ENCODE measurements at places on chromosomes 5 and 9.

- no peak for DNase-seq
Observed at GRCh38 chr5:67998709-67999261, 216.8 kb upstream of the PIK3R1 start.

DNA sequence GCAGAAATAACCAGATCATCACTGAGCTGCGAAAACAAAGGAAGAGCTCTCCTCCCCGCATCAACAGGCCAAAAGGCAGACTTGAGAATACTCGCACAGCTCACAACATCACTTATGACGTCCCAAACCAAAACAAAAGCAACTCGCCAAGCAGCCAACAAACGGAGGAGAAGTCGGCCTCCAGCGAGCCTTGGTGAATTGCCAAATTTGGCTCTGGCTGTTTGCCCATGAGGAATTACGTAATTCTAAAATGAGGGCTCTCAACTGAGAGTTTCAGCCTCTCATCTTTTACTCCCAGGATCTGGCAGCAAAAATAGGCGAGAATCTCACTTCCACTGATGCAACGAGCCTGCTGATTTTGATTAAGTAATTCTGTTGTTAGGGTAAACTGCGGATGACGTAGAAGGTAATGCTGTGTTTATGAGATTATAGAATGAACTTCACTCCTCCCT lies 51.7 kb upstream of the SEMA6A start:
- no peak for DNase-seq

DNA sequence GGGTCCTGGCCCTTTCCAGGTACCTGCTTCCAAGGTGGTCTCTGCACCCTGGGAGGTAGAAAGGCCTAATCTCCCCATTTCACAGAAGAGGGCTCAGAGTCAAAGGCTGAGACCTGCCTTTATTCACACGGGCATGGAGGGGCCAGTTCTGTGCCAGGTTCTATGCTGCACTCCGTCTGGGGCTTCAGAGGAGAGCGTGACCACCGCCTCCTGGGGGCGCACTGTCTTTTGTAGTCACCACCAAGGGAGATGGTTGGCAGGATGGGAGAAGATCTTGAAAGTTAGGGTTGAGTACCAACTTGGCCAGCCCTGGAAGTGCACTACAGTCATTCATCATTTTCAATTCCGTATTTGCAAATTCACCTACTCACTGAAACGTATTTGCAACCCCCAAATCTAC lies 23.7 kb upstream of the PRDM12 start:
- no peak for DNase-seq

DNA sequence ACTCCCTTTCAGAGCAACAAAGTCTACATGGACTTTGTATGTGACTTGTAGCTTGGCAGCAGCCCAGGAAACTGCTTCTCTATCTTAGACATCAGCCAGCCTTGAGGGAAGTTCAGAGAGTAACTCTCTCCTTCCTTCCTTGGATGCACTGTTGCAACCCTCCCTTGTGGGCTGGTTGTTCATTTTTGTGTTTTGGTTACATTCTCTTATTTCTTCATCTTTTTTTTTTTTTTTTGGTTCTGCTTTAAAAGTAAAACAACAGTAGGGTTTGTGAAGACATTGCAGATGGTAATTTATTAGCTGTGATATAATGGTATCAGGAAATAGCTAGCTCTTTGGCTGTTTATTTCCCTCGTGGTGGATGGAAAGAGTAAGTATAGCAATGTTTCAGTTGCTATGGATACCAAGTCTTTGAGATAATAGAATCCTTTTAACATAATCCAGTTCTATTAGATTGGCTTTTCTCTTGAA lies 97.9 kb upstream of the MAMDC2 start:
- no peak for DNase-seq

- DNase-seq = peak; percentile 23
Observed at GRCh38 chr9:96232539-96233241, 69.3 kb downstream of the HSD17B3 start.

DNA sequence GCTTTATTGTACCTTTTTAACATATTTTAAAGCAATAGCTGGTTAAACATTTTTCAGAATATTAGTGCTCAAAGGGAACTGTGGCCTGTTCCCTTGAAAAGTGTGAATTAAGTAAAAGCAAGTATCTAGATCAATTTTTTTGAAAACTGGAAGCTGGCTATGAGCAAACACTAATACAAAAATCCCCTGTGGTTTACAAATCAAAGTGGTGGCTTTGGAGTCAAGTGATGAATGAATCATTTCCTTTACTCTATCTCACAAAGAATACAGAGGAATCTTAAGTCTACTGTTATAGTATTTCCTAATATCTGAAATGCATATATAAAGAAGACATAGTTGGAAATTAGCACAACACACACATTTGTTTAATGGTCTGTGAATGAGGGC lies 212.4 kb upstream of the C9orf72 start:
- no peak for DNase-seq

DNA sequence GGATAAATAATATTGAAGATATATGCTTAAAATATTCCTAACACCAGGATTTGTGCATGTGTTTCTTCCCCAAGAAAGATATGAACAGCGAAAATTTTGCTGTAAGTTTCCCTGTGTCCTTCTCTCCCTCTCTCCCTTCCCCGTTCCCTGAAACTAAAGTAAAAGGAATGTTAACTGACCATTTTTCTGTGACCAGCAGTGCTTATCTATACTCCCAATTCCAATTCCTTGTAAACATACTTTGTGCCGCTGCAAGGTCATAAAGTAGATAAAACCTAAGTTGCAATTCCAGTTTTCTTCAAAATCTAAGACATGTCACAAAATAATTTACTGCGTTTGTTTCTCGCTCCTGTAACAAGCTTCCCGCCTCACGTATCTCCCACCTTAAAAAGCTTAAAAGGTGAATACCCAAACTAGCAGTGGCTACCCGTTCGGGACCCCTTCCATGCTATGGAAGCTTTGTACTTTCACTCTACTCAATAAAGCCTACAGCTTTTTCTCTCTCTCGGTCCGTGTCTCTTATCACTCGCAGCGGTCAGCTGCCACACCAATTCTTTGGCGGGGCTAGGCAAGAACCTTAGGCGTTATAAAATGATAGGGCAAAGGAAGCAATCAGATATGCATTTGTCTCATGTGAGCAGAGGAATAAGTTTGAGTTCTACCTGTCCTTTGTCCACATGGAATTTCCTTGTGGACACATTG lies 1798.0 kb downstream of the EFNA5 start:
- DNase-seq = no peak

DNA sequence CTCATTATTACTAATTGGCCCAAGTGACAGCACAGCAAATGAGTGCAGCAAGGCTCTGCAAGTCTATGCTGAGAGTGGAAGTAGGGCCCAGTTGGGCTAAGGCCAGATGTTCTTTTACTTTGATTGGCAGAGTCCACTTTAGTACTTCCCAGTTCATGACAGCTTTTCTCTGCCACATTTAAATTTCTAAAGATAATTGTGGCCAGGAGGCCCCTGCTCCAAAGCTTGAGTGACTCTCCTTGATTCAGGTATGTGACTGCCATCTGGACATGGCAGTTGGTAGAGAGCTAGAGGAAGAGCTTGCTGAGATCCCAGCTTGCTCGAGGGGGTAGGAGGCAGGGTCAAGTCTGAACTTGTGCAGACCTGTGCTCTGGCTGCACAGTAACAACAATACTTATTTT lies 154.1 kb downstream of the CARTPT start:
- no peak for DNase-seq

DNA sequence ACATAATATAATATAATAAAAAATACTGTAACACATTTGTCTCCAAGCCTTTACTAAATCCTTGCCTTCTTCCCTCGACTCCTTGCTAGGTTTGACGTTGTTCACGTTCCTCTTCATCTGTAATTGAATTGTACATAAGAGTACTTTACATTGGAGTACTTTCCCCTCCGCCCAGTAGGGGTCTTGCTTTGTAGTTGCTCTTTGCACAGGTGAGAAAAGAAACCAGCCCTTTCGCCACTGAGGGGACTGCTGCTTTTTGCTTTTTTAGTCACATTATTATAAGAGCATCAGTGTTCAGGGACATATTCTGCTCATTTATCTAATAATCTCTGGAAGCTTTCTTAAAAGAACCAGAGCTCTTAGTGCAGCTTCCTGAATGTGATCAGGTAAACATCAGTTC lies 115.0 kb downstream of the CETN3 start:
- DNase-seq = no peak

DNA sequence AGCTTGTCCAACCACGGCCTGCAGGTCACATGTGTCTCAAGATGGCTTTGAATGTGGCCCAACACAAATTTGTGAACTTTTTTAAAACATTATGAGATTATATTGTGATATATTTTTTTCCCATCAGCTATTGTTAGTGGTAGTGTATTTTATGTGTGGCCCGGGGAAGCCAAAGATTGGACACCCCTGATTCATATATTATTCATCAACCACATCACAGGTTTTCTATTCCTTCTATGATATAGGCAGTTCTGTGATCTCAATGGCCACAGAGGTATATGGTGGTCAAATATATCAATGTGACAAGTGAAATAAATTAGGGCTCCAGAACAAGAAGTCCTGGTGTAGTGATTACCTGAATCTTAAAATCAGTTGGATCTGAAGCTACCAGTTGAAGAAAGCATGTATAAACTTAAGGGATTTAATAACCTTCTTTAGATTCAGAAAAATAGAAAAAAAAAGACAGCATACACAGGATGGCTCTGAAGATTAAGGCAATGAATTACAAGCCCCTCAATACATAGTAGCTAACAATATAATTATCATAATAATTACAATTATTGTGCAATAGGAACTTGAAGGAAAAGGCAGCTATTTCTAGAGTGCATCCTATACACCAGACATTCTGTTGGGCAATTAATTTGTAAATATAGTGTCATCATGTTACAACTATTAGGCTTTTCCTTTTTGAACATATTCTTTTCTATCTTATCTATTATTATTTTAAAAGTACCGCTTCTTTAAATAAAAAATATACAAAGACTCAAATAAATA lies 530.4 kb upstream of the PTPRD start:
- no peak for DNase-seq

GRCh38 chr5:83204651-83205050 lies 127.3 kb downstream of the XRCC4 start:
- no peak for DNase-seq

- no peak for DNase-seq
Observed at GRCh38 chr5:172828911-172829431, 5.1 kb upstream of the ERGIC1 start.

Data from stimulated activated CD4-positive, alpha-beta T cell treated with anti-CD3 and anti-CD28 coated beads, Interleukin-4, amount 100 ng/mL, for 1 hour (primary cell).